ENCODE measurements at places on chromosomes 16 and 17. TPM values are rescaled to one million over a fixed set of nuclear protein-coding genes. Genes with fewer than 3 reads are reported as not detected.

Gene KRT17
- total RNA-seq, result 2.3 TPM

Gene ATP2A3
- 1.3 TPM for total RNA-seq

Gene RHOT1
- total RNA-seq, result 21.8 TPM

Gene HYDIN
- total RNA-seq, result 0.33 TPM

Gene KRTAP3-2
- total RNA-seq, result not detected
